ENCODE measurements at places on chromosomes 3 and 15. TPM values are rescaled to one million over a fixed set of nuclear protein-coding genes. Genes with fewer than 3 reads are reported as not detected.

- ATAC-seq = no peak
These were observed 45.5 kb upstream of the BOC start for GRCh38 chr3:113165841-113166240.

DNA sequence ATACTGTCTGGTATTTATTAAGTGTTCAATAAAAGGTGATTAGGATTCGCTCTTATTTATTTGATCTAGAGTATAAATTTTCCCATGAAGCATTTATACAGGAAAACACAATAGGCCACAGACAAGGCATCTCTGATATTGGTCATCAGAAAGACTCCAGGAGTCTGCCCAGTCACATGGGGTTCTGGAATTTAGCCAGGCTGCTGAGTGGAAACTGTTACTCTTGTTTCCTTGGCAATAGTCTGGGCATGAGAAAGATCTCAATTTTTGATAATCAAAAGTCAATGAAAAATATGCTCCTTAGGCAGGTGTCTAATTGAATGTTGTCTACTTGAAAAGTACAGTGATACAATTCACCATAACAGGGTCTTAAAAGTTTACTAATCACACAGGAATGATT lies 161.2 kb downstream of the FRMD5 start:
- no peak for ATAC-seq

DNA sequence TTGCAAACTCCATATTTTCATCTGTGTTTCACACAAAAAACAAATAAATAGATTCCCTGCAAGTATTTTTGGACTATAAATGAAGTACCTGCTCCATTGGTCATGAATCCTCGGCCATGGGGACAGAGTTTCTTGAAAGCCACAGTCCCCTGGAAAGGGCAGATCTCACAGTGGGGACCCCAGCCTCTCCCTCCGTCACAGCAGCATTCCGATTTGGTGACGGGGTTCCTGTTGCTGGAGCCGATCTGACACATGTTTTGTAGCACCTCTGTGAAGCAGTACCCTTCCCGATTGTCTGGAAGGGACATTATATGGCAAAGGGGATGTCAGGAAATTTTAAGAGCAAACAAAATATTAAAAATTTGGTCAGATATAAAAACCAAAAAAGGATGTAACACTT lies 96.2 kb downstream of the DUT start:
- no peak for ATAC-seq

- no peak for ATAC-seq
These were observed 106.0 kb upstream of the MRPL3 start for GRCh38 chr3:131608741-131609140.

DNA sequence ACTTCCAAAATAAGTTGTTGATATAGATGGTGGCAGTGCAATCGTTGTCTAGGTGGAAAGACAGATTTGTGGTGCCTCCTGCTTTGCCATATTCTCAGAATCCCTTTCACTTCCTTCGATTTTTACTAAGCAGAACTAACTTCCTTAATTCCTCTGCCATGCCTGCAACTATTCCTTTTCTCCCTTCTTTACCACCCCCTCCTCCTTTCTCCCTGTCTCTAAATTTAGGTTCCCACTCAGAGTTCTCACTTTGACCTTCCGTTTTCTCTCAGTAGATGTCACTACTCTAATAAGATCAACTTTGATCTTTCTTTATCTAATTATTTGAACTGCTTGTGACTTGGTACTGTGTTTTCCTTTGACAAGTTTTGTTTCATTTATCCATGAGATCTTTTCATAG lies 351.2 kb downstream of the LPP start:
- ATAC-seq = no peak

GRCh38 chr3:23663246-23663645 lies 142.5 kb upstream of the UBE2E1 start:
- ATAC-seq = no peak

DNA sequence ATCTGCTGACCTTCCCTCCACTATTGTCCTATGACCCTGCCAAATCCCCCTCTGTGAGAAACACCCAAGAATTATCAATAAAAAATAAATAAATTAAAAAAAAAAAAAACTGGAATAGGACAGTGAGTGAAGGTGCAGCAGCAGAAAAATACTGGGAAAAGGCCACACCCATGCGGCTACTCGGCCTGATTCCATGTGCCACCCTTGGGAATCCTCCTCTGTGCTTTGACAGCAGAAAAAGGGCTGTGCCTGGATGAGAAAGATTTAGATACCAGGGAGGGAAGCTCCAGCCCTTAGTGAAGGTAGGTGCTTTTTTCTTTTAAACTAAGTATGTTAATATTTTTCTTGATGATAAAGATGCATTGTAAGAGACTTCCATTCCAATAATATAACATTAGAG lies 107.8 kb downstream of the CTNNB1 start:
- no peak for ATAC-seq

DNA sequence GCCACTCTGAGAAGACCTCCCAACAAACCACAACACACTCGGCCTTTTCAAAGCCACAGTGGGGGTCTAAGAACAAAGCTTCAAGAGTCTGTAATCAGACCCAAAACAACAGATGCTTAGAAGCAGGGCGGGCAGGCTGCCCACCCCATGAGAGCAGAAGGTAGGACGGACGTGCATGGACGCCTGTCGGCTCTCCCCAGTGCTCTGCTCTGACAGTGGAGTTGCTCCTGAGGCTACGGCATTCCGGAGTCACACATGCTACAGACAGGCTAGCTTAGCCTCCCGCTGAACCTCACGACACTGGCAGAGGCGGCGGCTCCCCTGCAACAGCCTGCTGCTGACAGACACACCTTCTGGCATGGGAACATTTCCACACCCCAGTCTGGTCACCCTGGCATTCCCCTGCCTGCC lies 33.5 kb downstream of the SLCO2A1 start:
- ATAC-seq = no peak

GRCh38 chr15:85618956-85619491 lies 175.7 kb downstream of the KLHL25 start:
- peak; percentile 69 for ATAC-seq

GRCh38 chr15:40958146-40958545 lies 4.9 kb downstream of the CHAC1 start:
- ATAC-seq = no peak

GRCh38 chr15:65245096-65245856 lies 34.0 kb upstream of the CILP start:
- no peak for ATAC-seq

DNA sequence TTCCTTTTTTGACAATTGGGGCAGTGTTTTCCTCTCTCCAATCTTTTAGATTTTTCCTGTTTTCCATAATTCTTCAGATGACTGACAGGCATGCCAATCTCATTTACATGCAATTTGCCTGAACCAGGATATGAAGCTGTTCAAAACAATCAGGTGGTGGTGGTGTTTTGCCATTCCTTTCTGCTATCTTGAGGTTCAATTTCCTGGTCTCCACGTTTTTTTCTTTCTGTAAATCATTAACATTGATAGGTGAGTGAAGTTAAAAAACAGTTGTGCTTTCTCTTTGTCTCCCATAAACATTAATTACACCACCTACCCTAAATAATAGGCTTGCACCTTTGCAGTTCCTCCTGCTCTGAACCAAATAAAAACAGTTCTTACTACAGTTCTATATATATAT lies 49.1 kb downstream of the C2CD4A start:
- ATAC-seq = no peak

- ATAC-seq = no peak
These were observed 120.7 kb downstream of the CMSS1 start for GRCh38 chr3:99938270-99938911.

- ATAC-seq = no peak
These were observed 15.9 kb upstream of the UMPS start for GRCh38 chr3:124714223-124714853.

DNA sequence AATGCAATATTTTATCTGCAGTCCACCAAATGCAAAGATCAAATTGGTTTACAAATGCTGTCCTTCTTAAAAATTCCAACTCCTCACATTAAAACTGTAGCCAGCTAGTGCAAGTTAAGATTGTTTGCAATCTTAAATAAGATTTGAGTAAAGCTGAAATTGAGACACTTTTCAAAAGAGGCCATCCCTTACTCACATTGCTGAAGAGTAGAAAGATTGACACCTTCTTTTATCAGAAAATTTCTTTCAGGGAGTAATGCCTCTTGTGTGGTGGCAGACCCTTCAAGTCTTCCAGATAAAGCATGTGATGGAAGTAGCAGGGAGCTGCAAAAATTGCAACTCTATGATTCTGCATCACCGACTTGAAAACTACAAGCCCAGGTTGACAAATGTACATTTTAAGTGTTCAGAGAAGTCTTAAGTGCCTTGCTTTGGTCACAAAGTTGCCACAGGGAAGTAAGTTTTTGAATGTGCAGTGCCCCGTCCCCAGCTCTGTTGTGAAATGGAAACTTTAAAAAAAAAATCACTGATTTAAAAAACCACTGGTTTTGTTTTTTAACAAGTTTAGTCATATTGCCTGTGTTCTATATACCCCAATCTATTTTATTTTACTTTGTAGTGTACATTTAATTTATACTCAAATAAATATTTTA lies 12.6 kb downstream of the CD86 start:
- ATAC-seq = no peak

The SLC9C1 gene
- total RNA-seq = not detected

The THAP10 gene
- 1.4 TPM for total RNA-seq

The TMEM207 gene
- not detected for total RNA-seq

The ARPIN gene
- 17.5 TPM for total RNA-seq

The EPHA6 gene
- 1.1 TPM for total RNA-seq

The CCR9 gene
- total RNA-seq = not detected

The SPATA12 gene
- total RNA-seq = not detected

The ESYT3 gene
- total RNA-seq = 0.80 TPM

The NKIRAS1 gene
- total RNA-seq = 4.1 TPM

The ZBTB11 gene
- 10.0 TPM for total RNA-seq
